NCI-H446 (cell line): ENCODE measurements at places on chromosomes 1 and 21.

DNA sequence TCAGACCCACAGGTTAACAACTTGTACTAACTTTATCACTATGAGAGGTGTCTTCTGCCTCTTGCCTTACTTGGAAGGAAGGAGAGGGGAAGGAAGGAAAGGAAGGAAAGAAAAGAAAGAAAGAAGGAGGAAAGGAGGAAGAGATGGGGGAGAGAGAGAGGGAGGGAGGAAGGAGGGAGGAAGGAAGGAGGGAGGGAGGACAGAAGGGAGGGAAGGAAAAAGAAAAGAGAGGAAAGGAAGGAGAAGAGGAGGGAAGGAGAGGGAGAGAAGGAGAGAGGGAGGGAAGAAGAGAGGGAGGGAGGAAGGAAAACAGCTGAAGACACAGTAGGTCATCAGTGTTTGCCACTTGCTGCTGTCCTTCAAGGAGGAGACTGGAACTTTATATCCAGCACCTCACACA, 5.3 kb upstream of the SIPA1L2 start:
- DNase-seq = no peak

- DNase-seq = no peak
Observed at GRCh38 chr1:239527051-239527693, 140.8 kb downstream of the CHRM3 start.

DNA sequence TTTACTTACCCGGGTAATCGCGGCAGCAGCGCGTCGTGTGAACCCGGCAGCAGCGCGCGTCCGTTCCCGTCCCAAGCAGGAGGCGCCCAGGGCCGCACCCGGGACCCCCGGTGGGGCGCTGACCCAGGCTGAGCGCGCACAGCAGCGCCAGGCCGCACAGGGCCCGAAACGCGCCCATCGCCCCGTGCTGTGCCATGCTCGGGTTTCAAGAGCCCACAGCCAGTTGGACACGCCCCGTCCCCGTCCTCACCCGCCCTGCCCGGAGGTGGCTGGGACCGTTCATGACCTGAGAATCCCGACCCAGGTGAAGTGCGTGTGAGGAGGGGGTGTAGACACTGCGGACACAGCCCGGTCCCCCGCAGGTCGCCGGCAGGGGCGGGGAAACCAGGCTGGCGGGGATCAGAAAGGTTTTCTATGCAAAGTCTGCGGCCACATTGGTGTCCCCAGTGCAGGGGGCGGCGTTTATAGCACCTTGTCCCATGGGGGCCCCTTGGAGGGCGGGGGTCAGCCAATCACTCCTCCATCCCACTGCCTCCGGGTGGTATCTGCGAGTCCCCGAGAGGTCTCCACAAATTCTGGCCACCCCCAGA, at the start of gene TNFRSF18:
Gene TNFRSF18, minus strand, starts transcription at position 217 of the 590 bp plus-strand sequence. Its CDS starts 21 bp downstream, at position 196.
- no peak for DNase-seq

DNA sequence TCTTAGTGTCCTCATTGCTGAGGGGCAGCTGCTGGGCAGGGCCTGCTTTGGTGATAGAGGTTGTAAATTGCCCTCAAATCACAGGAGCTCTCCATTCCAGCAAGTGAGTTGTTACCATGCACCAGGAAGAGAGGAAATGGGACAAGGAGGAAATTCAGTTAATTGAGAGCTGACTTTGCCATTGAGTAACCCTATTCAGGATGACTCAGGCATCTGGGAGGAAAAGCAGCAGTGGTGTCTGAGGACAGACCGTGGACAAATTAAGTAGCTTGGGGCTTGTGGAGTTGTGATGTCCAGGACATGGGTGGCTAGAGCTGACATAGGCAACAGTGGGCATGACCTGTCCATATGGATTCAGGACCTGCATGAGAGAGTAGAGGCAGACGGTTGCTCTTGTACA, 5.9 kb downstream of the ARHGEF10L start:
- no peak for DNase-seq

GRCh38 chr21:28431022-28431421, 561.7 kb downstream of the LTN1 start:
- no peak for DNase-seq

DNA sequence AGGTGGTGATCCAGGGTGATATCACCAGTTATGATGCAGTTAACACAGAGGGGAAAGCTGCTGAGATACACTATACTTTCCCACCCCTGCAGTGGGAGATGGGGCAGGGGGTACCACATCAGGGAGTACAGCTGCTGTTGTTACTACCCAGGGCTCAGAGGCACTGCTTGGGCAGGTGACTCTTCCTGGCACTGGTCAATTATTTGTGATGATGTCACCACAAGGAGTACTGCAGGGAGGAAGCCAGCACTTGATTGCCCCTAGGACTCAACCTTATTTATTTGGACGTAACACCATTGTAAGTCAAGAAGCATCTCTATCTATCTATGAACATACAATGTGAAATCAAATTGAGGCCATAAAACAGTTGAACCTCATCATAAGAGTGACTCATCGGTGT, 10.1 kb downstream of the IFNAR1 start:
- no peak for DNase-seq

DNA sequence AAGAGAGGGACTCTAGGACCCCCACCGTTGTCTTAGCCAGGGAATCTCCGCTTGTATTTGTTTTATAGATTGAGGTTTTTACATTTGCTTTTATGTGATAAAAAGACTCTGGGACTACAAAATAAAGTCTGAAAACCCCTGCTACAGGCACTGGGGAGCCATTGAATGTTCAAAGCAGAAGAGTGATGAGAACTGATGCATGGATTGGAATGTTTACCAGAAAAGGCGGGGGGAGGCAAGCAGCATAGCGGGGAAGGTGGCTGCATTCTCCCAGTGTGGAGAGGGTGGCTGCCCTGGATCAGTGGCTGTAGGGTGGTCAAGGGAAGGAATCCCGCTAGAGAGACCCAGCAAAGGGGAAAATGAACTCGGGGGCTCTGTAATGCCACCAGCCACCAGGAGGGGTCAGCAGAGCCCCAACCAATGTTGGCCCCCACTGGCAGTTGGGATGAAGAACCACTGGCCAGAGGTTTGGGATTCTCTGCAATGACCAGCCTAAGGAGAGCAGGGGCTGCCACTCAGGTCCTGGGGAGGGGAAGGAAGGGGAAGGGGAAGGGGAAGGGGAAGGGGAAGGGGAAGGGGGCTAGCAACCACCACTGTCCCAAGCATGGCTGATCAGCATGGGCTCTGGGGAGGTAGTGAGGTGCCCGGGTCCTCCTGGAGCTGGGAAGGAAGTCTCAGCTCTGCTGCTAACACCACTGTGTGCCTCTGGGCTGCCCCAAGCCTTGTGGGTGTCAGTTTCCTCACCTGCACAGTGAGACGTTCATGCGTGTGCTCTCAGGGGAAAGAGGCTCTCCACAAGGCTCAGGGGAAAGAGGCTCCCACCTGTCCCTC, 19.2 kb upstream of the PEF1 start:
- DNase-seq = peak; percentile 47

- no peak for DNase-seq
Observed at GRCh38 chr1:25906644-25907300, 553 bp upstream of the STMN1 start.

DNA sequence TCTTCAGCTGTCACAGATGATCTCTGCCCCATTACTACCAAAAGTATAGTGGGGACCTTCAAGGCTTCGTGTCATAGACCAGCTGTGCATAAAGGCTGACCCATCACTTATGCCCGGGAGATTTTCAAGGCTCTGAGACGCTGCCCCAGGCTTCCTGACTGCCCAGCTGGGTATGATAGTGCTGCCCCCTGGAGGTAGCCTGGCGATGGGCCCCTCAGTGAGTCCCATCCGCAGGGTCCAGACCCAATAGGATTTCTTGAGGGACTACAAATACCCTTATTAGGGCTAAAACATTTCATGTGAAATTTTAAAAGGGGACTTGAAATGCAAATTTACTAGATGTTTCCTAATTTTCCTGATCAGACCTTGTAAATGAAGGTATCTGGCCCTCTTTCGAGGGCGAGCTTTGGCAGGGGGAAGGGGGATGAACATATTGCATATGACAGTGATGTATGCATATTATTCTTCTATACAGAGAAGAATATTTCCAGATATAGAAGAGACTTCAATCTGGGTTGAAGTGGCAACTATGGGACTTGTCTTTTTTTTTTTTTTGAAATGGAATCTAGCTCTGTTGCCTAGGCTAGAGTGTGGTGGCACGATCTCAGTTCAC, 11.7 kb upstream of the FCMR start:
- DNase-seq = peak; percentile 21

DNA sequence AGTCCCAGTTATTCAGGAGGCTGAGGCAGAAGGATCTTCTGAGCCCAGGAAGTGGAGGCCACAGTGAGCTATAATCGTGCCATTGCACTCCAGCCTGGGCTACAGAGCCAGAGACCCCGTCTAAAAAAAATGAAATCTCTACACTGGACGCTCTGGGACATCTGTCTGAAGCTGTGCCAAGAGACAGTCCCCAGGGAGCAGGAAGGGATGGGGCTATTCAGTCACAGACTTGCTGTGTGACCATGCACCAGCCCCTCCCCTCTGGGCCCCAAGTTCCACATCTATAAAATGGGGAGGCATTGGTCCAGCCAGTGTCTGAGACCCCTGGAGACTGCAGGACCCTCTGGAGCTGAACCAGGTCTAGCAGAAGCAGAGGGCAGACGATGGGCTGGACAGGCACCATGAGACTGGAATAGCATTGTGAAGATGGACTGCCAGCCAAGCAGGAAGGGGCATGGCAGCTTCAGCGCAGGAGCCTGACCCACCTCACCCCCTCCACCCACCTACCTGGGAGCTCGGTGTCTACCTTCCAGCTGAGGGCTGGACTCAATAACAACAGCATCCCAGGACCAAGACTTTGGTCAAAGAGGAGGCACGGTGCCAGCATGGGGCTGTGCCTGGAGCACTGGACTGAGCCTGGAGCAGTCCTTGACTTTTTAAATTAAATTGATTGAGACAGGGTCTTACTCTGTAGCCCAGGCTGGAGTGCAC, 1.4 kb downstream of the TMEM54 start:
- DNase-seq = no peak

DNA sequence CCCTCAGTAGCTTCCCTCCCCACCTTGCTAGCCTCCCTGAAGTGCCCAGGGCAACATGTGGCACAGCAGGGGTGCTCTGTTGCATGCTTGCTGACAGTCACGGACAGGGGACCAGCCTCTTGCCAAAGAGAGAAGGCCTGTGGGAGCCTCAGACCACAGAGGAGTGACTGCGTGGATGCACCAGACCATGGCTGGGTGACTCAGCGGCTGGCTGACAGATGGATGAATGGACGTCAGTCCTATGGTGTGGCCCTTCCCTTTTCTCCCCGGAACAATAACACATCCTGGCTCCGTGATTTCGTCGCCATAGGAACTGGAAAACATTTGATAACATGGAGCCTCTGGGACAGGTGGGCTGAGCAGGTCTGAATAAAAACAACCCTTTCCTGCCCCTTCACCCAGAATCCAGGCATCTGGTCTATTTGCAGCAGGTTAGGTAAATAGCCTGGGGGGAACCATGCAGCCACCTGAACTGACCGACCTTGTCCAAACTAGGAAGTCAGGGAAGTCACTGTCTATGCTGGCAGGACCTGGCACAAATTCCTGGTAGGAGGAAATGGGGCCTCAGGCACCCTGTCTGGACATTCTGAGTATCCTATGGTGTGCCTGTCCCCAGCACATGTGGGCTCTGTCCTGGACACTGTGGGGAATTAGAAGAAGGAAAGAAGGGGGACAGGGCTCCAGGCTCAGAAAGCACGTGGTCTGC, 53.3 kb downstream of the NENF start:
- peak; percentile 22 for DNase-seq
